Head of caudate nucleus (tissue), 42 donors: ENCODE measurements at places on chromosomes 11 and 22.

GRCh38 chr22:47388331-47388730 is 625.9 kb downstream of the TBC1D22A start:
- no peak for DNase-seq

GRCh38 chr11:73030130-73030529 is 112.0 kb downstream of the FCHSD2 start:
- DNase-seq = no peak

DNA sequence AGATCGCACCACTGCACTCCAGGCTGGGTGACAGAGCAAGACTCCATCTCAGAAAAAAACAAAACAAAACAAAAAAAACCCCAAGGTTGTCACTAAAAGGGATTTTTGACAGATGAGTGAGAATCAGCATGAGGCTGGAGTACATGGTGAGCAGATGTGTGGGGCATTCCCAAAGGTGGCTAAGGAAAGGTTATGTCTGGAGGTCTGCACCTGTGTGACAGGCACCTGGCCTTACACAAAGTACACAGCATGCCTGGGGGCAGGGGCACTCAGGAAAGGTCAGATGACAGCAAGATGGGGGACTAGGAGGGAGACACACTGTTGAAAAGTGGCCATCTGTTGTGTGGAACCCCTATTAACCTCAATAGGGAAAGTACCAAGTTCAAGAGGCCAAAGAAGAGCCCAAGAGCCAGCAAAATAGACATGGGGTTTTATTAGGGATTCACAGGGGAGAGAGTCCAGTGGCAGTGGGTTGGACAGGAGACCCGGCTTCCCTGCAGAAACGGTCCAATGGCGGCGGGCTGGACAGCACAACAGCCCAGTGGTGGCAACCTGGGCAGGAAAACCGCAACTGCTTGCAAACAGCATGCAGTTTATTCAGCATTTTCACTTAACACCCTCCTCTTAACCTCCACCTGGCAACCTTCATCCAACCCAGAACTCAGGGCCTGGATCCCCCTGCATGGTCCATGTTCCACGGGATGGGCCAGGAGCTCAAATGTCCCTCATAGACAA is 101.1 kb downstream of the MICAL2 start:
- DNase-seq = no peak

- DNase-seq = peak; percentile 92
Observed at GRCh38 chr11:125451400-125452124, 44.5 kb downstream of the FEZ1 start.

- DNase-seq = no peak
Observed at GRCh38 chr11:66493130-66493529, 12.9 kb downstream of the DPP3 start.

DNA sequence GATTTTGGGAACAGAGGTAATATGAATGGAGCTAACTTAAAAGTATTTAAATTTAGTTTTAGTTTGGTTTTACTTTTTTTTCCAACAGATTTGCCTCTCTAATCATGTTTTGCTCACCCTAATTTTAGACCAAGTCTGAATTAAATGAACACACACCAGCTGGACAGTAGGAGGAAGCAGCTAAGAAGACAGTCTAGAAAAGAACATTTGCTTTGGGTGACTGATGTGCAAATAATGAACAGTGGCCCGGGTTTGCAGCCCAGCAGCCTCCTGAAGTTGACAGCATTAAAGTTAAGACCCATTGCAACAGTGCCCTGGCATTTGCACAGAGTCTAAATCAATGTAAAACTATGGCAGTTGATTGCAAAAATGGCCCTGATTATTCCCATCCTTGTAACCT is 66.4 kb upstream of the SORL1 start:
- DNase-seq = no peak

DNA sequence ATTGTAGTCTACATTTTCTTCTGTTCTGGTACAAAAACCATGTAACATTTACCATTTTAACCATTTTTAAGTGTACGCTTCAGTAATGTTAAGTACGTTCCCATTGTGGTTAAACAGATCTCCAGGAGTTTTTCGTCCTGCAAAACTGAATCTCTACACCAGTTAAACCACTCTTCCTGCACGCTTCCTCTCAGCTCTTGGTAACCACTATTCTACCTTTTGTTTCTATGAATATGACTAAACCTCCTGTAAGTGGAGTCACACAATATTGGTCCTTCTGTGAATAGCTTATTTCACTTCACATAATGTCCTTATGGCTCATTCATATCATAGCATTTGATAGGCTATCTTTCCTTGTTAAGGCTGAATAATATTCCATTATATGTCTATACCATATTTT is 7.1 kb upstream of the EXT2 start:
- no peak for DNase-seq

- DNase-seq = no peak
Observed at GRCh38 chr11:79963856-79964645, 523.2 kb upstream of the TENM4 start.

DNA sequence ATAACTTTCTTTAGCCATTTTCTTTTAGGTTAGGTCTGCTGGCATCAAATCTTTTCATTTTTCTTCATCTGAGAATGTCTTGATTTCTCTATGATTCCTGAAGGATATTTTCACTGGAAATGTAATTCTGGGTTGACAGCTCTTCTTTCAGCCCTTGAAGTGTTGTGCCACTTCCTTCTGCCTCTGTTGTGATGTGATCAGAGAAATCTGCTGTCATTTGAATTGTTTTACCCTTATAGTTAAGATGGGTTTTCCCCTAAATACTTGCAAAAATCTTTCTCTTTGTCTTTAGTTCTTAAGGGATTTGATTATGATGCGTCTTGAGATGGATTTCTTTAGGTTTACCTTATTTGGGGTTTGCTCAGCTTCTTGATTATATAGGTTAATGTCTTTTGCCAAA is 23.0 kb downstream of the USP47 start:
- no peak for DNase-seq

DNA sequence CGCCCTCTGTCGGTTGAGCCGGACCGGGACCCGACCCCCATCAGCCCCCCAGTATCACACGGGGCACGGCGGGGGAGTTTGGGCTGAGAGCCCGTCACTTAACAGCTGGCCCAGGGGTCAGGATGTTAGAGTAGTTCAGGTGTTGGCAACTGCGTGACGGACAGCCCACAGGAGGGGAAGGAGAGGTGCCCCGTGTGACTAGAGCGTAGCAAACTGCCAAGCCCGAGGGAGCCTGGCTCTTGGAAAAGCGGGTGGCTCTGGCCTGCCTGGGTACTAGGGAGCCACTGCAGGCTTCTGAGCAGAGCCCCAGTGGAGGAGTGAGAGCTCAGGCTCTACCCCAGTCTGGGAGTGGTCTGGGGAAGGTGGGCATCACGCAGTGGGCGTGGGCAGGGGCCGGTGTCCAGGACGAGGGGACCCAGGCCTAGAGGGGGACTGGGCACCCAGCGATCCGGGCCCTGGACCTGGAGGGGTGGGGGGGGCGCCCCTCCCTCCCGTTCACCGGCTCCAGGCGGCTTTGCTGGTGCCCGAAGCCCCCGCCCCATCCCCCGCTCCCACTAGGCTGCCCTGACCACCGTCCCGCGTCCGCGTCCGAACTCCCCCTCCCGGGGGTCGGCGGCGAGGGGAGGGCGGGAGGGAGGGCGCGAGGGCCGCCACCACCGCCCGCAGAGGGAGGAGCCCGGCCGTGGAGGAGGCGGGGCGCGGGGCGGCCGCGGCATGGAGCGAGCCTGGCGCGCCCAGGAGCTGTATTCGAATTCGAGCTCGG is 24.4 kb downstream of the SHANK3 start:
- peak; percentile 28 for DNase-seq

- DNase-seq = no peak
Observed at GRCh38 chr11:13923716-13924650, 38.5 kb upstream of the SPON1 start.

- no peak for DNase-seq
Observed at GRCh38 chr22:43658823-43659222, 153.3 kb downstream of the EFCAB6 start.

- DNase-seq = no peak
Observed at GRCh38 chr11:131773626-131774025, 403.2 kb downstream of the NTM start.

- DNase-seq = no peak
Observed at GRCh38 chr11:58641803-58642581, 19.5 kb downstream of the CNTF start.

- DNase-seq = no peak
Observed at GRCh38 chr11:35242412-35243242, 103.7 kb downstream of the CD44 start.

- DNase-seq = no peak
Observed at GRCh38 chr22:45402466-45402985, 10.9 kb downstream of the SMC1B start.

GRCh38 chr11:5103066-5103465 is 33.7 kb downstream of the OR52E1 start:
- no peak for DNase-seq

GRCh38 chr22:20087319-20088262 is 7.5 kb downstream of the DGCR8 start:
- no peak for DNase-seq

DNA sequence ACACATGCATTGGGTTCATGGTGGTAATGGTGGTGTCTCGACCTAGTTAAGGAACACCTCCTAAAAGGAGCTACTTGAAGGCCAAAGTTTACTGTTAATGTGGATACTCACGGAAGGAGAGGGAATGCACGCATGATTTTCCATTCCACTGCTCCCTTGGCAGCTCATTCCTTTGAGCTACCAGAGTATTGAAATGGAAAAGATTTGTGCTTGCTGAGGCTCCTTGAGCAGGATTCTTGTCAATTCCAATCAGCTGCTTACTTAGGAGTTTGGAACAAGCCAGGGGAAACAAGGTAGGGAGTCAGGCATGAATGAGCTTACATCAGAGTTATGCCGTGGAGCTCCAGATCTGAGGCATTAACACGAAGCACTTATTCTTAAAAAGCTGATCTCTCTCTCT is 108.8 kb downstream of the GRIA4 start:
- no peak for DNase-seq

GRCh38 chr11:45928535-45929215 is 6.2 kb downstream of the LARGE2 start:
- DNase-seq = no peak

DNA sequence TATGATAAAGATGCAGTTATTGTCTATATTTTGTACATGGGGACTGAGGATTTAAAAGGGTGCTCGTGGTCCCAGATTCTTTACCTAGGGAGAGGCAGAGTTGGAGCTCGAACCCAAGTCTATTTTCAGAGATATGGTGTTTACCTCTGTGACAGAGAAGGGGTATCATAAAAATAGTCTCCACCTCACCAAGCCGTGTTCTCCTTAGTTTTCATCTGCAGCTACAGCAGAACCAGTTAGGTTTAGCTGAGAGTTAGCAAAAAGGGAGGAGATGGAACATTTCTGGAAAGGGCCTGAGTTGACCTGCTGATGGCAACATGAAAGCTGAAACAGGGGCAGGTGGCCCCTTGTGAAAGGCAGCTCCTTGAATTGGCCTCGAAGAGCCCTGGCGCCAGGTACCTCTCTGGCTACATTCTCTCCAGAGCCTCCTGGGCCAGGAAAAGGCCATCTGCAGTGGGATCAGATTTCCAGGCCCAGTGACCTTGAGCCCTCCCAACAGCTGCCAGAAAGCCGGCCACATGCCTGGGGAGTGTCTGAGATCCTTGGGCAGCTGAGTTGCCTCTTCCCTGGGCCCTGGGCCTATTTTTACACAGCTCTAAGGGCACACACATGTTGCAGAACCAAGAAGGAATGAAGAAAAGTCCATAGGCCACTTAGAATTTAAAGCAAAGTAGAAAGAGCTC is 136.6 kb downstream of the NAV2 start:
- DNase-seq = no peak

GRCh38 chr22:49801391-49802060 is 26.1 kb downstream of the BRD1 start:
- DNase-seq = no peak

GRCh38 chr11:46682773-46683752 is 17.4 kb downstream of the ARHGAP1 start:
- no peak for DNase-seq

DNA sequence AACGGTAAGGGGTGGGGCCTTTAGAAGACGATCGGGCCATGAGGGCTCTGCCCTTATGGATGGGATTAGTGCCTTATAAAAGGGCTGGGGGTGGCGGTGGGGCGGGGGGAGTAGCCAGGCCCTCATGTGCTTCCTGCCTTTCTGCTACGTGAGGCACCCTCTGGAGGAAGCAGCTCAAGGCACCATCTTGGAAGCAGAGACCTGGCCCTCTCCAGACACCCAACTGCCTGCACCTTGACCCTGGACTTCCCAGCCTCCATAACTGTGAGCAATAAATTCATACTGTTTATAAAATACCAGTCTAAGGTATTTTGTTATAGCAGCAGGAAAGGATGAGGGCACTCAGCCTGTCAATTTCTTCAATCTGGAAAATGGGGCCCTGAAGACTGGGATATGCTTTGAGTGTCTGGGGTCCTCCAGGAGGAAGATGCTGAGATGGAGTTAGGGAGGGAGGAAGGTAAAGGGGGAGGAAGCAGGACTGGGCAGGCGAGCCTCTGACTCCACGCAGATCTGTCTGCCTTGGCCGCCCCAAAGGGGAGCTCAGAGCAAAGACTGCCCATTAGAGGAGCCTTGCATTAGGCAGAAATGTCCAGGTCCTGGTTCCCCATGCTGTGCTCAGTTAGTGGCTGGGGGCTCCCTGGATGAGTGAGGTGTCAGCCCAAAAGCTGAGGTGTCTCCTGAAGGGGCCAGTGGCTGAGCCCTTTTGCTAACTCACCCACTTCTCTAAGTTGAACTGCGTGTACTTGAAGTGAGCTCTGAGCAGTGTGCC is 5.3 kb downstream of the CABP2 start:
- no peak for DNase-seq

- DNase-seq = no peak
Observed at GRCh38 chr11:111046291-111046690, 199.2 kb upstream of the POU2AF2 start.

DNA sequence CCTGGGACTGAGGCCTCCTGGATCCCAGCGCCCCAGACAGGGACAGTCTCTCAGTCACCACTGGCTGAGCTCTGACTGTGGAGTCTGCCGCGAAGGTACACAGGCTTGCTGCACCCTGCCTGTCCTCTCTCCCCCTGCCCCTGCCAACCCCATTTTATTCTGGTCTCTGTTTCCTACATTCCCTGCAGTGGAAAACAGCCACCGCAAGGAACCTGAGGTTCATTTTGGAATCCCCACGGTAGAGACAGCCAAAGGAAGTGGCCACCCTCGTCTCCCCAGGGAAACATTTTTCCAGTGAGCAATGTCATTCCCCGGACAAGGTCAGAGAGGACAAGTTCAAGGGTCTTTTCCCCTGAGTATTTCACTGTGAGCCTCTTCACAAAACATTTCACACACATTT is 56.6 kb downstream of the FBXO7 start:
- no peak for DNase-seq

- DNase-seq = no peak
Observed at GRCh38 chr11:44591557-44591956, 26.1 kb downstream of the CD82 start.

DNA sequence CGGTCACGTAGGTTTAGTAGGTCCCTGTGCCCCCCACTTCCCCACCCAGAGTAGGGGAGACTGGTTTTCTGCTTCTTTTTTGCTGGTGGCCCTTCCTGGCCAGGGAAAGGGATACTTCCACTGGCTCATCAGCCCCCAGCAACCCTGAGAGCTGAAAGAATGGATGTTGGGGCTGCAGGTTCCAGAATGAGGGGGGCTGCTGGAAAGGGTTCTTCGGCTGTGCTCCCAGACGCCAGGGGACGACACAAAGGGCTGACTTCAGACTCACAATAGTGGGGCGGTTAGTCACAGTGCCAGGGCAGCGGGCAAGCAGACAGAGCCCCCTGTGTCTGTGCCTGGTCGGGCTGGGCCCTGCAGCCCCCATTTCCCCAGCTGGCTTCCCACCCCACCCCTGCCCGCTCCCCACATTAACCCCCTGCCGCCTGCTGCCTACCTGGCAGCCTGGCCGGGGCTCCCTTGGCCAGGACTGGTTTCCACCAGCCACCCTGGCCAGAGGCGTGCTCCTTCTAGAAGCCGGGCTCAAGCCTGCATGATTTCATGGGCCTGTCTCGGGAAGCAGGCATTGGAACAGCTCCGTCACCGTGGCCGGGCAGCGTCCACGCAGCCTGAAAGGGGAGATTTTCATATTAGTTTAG is 79.1 kb upstream of the WNT7B start:
- DNase-seq = peak; percentile 94
